ENCODE measurements at places on chromosomes 2 and 18.

DNA sequence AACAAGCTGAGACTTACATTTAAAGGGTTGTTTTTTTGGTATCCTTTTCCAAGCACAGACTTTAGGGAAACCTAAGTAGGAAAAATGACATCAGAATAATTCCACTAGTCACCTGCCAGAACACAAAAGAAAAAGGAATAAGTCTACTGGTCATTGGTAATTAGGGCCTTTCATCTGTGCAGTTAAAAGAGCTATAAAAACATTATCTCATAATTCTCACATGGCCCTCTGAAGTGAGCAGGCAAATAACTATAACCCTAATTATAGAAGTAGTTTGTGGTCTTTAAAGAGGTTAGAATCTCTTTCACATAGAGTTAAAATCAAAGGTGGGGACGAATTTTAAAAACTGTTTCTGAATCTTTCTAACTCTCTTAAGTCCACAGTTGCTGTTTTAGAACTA, 111.1 kb upstream of the B3GNT2 start:
- no peak for DNase-seq

GRCh38 chr2:168643979-168644378, 158.5 kb upstream of the NOSTRIN start:
- peak; percentile 57 for DNase-seq

GRCh38 chr2:16958266-16958665, 292.6 kb upstream of the CYRIA start:
- no peak for DNase-seq

DNA sequence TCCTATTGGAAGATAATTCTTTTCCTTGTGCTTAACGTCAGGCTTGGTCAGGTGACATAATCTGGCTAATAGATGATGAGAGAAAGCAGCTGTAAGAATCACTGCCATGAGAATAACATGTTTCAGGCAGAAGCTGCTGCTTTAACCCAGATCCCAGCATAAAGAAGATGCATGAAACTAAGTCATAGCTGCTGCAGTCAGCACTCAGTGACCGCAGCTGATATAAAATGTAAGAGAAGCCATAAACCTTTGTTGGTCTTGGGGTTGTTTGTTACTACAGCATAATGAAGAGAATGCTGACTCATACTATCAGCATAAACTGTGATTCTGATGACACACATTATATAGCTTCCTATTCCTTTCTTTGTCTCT, 274.3 kb upstream of the TRIB2 start:
- peak; percentile 87 for DNase-seq
